ENCODE measurements at places on chromosomes 5 and 9.

DNA sequence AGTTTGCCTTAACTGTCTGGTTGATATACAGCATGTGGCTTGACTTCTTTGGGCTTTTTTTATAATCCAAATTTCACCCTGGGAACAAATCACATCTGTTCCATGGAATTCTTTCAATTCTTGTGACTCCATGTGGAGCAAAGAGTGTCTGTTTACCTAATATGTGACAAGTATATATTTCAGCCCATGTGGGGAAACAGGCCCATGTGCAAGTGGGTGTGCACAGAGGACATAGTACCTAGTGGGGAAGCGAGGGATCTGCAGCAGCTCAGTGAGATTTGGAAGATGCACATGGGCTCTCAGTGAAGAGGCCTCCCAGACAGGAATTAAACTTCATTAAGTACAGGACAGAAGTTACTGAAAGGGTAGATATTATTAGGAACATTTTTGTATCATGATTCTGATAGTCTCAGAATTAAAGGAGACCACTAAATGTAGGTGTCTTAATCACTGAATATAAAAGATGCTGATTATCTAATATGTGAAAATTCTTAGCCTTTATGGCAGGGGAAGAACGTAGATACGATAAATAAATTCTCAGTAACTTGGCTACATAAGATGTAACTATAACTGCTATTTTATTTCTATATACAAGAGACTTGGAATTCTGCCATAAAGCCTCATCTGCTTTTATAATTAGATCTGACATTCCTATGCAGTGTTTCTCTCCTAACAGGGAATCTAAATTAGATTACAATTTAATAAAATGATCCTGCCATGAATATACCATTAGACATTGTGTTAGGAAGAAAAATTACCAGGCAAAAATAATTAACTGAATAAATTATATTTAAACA, 181.2 kb downstream of the SLC12A2 start:
- no peak for DNase-seq

DNA sequence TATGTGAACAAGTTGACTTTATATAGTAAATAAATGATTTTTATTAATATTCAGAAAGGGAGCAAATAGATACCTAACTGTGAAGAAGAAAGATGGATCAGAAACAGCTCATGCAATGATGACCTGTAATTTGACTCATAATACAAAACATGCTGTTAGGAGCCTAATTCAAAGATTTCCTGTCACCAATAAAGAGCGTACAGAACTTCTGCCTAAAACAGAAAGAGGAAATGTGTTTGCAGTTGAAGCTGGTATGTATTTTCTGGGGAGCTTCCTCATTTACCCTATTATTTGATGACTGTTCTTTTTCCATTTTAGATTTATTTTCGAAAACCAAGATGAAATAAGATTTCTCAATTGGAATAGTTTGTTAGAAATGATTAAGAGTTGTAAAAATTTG, 11.4 kb downstream of the YTHDC2 start:
- no peak for DNase-seq

DNA sequence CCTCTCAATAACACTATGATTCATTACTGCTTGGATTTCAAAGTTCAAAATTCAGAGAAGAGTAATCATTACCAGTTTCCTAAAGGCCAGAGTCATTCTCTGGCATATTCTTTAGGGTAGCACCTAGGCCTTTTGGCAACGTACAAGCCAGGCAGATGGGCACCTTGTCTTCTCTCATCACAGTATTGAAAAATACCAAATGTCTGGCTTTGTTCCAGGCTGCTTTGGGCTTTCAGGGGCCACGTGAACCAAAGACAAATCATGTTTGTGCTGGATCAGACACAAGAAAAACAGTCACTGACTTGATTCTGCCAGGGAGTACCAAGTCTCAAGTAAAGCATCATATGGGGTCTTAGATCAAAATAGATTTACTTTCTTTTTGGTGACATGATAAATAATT, 15.5 kb downstream of the MEGF9 start:
- DNase-seq, result no peak

DNA sequence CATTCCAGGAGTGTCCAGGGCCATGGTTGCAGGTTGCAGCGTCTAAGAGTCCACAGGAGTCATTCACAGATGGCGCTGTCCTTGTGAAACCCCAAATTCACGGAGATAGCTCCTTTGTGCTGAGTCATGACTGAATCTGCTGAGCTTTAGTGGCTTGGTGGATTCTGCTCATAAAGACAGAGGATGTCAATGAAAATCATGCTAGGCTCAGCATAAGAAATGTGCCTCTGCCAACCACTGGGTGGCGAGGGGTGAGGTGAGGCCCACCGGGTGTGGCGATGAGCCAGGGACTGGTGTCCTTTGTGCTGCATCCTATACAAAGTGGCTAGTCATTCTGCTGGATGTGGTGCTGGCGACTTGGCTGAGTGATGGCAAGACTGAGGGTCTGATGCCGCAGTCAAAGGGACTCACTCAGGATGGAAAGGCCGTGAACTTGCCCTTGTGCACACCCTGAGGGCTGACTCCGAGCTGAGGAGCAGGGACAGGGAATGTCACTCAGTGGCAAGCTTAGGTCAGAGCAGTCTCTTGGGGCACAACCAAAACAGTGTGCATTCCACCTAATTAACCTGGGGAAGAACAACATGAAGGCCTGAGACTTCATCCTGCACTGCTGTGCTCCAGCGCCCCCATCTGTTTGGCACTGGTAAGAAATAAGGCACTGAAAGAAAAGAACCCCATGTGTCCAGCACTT, 71.5 kb downstream of the DAP start:
- DNase-seq, result no peak

DNA sequence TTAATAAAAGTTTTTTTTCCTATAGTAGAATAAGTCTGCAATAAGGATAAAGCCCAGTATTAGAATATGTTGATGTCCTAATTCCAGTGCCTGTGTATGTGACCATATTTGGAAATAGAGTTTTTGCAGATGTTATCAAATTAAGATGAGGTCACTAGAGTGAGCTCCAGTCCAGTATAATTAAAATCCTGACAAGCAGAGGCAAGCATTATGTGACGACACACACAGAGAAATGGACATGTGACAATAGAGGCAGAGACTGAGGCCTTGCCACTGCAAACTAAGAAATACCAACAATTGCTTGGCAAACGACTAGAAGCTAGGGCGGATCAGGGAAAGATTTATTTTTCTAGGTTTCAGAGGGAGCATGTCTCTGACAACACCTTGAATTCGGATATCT, 216.4 kb upstream of the CYLC2 start:
- no peak for DNase-seq

GRCh38 chr5:38789134-38789533, 56.7 kb upstream of the OSMR start:
- no peak for DNase-seq

GRCh38 chr5:67341478-67341877, 144.9 kb upstream of the CD180 start:
- DNase-seq, result no peak

DNA sequence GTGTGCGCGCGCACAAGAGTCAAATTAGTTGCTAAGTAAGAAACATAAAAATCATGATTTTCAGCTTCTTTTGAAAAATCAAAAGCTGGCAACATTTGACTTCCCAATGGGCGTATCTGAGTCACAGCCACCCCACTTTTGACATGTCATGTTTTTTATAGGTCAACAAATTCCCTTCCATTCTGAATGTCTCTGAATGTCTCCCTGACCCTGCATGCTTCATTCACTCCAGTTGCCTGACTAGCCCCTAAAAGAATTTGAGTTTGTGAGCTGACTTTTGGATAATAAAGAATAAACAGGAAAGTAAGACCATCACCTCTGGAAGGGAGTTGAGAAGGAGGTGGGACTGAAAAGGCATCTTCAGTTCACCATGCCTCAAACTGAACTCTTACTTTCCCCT, 20.2 kb upstream of the GLIS3 start:
- DNase-seq, result no peak

GRCh38 chr5:163670036-163670435, 164.6 kb downstream of the MAT2B start:
- DNase-seq, result no peak

- no peak for DNase-seq
Observed at GRCh38 chr5:127561254-127561653, 43.8 kb downstream of the PRRC1 start.
